ENCODE measurements at places on chromosomes 3 and 15. TPM values are rescaled to one million over a fixed set of nuclear protein-coding genes. Genes with fewer than 3 reads are reported as not detected.

The ACAN gene
- total RNA-seq = 0.13 TPM

The UBA7 gene
- total RNA-seq = 37.4 TPM

The NANOGP8 gene
- not detected for total RNA-seq

The TM6SF1 gene
- 34.4 TPM for total RNA-seq

The GPR176 gene
- total RNA-seq = 4.3 TPM

The CLDN16 gene
- total RNA-seq = not detected

The CLDND1 gene
- total RNA-seq = 125 TPM

The EFHB gene
- total RNA-seq = not detected

The MESP1 gene
- under 0.01 TPM for total RNA-seq

The HDC gene
- total RNA-seq = not detected

The GOLGA8M gene
- total RNA-seq = 0.26 TPM

The LARP6 gene
- total RNA-seq = 9.1 TPM

The SYNM gene
- 105 TPM for total RNA-seq

The SAMD7 gene
- not detected for total RNA-seq

The OR5K2 gene
- total RNA-seq = not detected

The SKOR1 gene
- under 0.01 TPM for total RNA-seq

The CEMIP gene
- 0.26 TPM for total RNA-seq

The MORC1 gene
- not detected for total RNA-seq

The SPINT1 gene
- 0.90 TPM for total RNA-seq

The RGMA gene
- under 0.01 TPM for total RNA-seq

Measured in dermis microvascular lymphatic vessel endothelial cell (primary cell).